ENCODE measurements at places on chromosomes 1 and 21.
A peak's percentile ranks its signal among the peaks of the same experiment; 100 is the strongest.

GRCh38 chr1:21874778-21875547 lies 62.1 kb downstream of the HSPG2 start:
- DNase-seq, result no peak

DNA sequence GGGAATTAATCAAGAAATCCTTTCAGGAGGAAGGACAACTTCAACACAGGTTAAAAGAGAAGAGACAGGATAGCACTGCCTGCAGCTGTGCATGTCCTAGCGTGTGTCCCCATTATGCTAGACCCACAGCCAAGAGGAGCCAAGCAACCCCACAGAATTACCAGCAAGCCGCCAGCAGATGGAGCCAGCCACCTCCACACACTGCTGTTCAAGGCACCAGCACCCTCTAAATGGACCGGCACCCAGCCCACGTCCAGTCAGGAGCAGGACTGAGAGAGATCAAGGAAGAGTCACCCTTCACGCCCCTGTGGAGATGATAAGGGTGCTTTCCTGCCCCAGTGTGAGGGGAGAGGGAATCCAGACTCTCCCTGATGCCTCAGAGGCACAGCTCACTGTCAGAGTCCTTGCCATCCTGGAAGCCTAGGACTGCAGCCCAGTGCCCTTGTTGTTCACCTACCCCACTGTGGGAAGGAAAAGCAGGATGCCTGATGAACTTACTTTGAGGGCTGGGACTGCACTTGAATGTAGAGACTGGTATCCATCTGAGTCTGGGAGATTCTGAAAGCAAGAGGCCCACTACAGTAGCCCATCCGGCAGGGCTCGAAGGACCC lies 37.1 kb upstream of the CTTNBP2NL start:
- DNase-seq, result peak; percentile 62

DNA sequence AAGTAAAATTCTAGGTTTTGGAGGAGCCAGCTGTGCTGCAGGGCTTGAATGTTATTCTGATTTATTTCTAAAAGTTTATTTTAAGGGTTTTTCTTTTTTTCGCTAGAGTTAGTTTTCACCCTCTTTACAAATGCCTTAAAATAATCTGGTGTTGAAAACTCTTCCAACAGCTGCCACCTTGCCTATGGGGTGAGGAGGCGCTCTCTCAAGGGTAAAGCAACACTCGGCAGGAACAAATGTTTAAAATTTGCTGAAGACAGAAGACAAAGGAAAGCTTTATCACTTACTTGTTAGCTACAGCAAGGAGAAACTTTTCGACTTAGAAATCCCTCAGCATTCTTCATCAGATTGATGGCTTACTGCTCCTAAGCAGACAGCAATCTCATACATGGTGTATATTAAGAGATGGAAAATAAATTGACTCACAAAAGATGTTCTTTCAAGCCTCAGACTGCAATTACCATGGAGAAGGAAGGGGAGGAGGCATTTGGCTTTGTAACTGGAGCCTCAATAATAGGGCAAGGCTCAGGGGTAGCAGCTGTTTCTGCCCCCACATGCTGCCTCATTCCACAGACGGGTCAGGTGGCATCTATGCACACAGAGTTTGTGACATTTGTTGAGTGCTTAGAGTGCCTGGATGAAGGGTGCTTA lies 79.8 kb upstream of the RALGPS2 start:
- DNase-seq, result no peak

GRCh38 chr1:176157995-176158394 lies 49.1 kb downstream of the COP1 start:
- DNase-seq, result no peak

GRCh38 chr1:178371933-178372388 lies 124.8 kb downstream of the CLEC20A start:
- DNase-seq, result no peak

DNA sequence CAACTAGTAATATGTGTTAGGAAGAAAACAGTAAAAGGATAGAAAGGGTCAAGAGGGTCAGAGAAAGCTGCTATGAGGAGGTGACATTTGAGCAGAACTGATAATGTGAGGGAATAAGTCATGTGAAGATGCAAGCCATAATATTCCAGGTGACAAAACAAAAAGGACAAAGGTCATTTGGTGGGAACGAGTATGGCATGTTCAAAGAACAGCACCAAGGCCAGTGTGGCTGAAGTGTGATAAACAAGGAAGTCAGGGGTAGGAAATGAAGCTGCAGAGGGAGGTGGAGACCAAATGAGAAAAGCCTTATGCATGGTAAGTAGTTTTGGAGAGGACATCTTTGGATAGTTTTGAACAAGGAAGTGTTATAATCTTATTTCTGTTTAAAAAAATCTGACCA lies 46.7 kb downstream of the LPGAT1 start:
- no peak for DNase-seq

DNA sequence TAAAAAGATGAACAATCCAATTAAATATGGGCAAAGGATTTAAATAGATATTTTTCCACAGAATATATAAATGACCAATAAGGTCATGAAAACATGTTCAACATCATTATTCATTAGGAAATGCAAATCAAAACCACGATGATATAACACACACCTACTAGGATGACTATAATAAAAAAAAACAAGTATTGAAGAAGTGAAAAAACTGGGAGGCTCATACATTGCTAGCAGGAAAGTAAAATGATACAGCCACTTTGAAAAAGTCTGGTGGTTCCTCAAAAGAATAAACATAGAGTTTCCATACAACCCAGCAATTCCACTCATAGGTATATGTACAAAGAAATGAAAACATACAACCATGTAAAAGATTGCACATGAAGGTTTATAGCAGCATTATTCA lies 75.7 kb upstream of the RAB4A start:
- no peak for DNase-seq
